Hypothalamus (tissue), 51 donors: ENCODE measurements at places on chromosomes 7 and 10.

DNA sequence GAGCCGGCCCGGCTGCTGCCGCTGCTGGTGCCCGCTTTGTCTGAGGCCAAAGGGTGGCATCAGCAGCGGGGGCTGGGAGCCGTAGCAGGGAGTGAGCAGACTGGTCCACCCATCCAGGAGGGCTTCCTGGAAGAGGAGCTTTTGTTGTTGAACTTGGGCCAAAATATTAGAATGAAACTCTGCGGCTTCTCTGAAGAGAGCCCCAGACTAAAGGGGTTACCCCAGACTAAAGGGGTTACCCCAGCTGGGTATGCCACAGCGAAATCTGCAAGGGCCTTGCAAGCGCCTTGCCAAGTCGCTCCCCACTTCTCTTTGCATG, 154.7 kb upstream of the ZMIZ1 start:
- no peak for DNase-seq

- no peak for DNase-seq
These were observed 288.1 kb upstream of the PRKCQ start for GRCh38 chr10:6868036-6868725.

- no peak for DNase-seq
These were observed 74.2 kb downstream of the MALSU1 start for GRCh38 chr7:23373151-23374004.

DNA sequence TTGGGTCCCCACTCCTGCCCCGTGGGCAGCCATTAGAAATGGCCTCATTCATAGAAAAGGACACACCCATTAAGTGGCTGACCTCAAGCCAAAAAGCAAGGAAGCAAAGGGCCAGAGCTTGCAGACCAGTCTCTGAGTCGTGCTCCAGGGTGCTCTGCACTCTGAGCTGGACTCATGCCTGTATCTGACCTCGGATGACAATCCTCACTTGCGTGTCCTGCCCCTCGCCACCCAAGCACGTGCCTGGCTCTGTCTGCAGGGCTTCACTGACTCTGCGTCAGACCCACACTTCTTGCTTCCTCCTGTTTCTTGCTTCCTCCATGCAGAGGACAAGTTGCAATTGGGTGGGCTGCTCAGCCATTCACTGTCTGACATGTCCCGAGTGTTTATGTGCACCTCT, 138.8 kb downstream of the OAT start:
- no peak for DNase-seq

DNA sequence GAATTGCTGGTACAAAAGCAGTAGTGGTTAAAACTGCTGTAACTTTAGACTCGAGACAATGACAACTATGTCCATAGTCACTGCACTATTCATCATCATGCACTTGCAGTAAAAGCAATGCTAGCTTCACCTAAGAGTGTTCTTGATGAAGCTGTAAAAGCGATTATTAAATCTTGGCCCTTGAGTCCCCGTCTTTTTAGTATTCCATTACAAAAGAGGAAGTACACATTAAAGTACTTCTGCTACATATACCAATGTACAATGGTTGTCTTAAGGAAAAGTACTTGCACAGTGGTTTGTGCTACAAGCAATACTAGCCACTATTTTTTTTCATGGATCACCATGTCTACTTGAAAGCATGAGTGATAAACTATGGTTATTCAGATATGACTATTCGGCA, 78.3 kb downstream of the ATAD1 start:
- DNase-seq, result no peak

DNA sequence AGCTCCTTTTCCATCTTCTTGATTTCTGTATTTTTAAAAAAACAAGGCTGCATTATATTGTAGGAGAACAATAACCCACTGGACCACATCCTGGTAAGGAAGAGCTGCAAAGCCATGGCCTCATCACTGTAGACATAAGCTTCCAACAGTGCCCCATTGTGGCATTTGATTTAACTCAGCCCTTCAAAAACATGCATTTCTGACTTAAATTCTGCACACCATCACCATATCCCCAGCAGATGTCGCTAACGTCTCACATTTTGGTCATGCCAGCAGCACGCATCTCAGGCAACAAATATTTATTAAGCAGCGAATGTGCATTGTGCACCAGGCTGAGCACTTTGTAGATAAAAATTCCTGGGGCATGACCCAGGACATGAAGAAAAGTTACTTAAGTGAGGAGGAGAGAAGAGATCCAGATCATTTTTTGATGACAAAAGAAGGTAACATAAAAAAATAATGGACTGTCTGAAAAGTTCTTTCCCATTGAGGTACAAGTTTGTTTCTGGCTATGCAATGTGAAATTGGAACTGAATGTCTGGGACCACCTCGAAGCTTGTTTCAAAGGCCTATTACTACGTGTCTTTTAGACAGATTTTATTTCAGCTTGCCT, 164.6 kb upstream of the CDCA7L start:
- peak; percentile 47 for DNase-seq

- DNase-seq, result no peak
These were observed 407.9 kb downstream of the NRG3 start for GRCh38 chr10:82282782-82283456.

DNA sequence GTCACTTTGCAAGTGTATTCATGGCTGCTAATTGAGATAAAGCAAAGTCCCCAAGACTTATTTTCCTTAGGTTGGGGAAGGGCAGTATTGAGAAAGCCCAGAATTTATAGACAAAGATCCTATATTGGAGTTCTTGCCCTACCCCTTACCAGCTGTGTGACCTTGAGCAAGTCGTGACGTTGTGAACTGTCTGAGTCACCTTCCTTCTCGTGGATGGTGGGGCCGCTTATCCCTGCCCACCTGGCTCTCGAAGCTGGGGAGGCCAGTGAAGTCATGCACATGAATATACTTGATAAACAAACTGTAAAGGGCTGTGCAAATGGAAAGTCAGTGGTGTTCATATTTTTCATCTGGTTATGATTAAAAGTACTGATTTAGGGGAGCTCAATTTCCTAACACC, 127.4 kb downstream of the TACC2 start:
- no peak for DNase-seq

GRCh38 chr10:67621834-67622233, 74.2 kb downstream of the CTNNA3 start:
- DNase-seq, result no peak
